NB4 (cell line): ENCODE measurements at places on chromosomes 7 and 10.

DNA sequence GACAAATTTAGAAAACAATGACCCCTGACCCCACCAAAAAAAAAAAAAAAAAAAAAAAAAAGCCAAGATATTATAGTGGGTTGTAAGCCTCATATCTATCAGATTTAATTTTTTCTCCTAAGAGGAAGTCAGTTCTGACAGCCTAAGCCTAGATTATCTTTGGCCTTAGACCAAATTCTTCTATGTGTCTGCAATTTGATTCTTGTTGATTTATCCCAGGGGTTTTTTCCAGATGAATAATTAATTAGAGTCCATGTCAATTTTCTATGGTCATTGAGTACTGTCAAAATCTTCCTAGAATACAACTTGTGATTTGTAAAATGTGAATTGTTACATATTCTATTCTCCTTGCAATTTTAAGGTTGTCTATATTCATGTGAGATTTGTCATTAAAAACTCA, 151.6 kb upstream of the CACNA2D1 start:
- DNase-seq = no peak

GRCh38 chr10:31064348-31064747, 32.7 kb upstream of the ZNF438 start:
- no peak for DNase-seq

DNA sequence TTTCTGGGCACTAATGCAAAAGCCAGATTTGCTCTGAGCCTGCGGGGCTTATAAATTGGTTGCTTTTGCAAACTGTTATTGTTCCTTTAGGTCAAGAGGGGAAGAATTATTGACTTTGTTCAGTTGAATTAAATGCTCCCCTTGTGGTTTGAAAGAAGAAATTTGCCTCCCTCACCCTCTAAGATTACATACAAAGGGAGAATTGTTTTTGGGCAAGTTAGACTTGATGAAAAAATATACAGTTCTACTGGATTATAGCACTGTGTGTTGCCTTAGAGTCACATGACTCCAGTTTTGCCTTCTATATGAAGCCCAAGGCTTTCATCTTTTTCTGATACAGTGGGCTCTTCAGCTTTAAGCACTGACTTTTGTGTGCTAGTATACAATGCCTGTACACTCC, 1265.8 kb upstream of the LRRTM3 start:
- DNase-seq = no peak

- DNase-seq = no peak
These were observed 75.3 kb upstream of the DNAAF5 start for GRCh38 chr7:651032-651728.

DNA sequence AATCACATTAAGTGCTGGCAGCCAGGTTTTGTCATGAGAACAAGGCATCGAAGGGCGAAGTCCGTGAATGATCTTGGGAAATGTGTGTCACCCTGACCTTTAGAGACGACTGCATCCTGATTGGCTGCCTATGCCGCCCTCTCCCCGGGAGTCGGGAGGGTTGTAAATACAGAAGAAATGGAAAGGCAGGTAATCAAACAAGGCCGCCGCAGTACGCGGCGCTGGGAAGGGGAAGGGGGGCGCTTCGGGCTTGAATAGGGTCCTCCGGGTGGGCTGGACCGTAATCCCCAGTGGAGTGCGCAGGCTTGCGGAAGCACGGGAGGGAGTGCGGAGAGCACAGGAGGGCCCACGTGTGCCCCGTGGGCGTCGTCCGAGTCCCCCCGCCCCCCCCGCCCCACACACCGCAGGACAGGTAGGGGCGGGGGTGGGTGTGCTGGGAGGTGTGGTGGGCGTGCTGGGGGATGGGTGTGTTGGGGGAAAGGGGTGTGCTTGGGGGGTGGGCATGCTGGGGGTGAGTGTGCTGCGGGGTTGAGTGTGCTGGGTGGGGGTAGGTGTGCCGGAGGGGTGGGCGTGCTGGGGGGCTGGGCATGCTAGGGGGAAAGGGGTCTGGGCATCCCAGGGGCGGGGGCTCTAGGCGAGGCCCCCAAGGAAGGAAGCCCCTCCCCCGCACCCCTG, 169.4 kb downstream of the ARHGAP12 start:
- DNase-seq = no peak

GRCh38 chr7:54802841-54803240, 43.8 kb upstream of the SEC61G start:
- DNase-seq = no peak

- DNase-seq = peak; percentile 78
These were observed 54.7 kb downstream of the PWWP2B start for GRCh38 chr10:132451506-132452215.

- DNase-seq = no peak
These were observed 74.3 kb downstream of the GRK5 start for GRCh38 chr10:119281581-119282071.

DNA sequence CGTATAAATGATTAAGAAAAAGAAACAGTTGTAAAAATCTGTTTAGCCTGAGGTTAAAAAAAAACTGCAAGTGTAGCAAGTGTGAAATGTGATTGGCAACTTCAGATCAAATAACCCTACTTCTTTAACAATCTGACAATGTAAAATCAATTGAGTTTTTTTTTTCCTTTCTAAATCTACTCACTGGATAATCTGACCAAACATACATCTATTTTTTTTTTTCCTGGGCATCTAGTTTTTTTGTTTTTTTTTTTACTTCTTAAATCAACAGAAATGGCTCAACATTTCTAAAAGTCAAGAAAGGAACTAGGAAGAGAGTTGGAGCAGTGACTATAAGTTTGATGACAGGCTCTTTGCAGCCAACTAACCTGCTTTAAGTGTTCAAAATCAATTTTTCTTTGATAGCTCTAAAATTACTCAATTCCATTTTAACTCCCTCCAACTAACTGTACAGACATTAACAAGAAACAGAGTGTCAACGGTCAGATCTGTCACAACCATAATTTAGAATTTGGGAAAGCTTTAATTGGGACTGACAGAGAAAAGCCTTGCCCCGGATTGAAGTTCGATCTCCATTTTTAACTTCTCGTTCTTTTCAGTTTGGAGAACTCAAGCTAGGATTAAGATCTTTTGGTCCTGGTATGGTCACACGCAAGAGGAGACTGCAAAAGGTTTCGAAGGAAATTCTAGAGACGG, 1.2 kb downstream of the ARL3 start:
- no peak for DNase-seq

DNA sequence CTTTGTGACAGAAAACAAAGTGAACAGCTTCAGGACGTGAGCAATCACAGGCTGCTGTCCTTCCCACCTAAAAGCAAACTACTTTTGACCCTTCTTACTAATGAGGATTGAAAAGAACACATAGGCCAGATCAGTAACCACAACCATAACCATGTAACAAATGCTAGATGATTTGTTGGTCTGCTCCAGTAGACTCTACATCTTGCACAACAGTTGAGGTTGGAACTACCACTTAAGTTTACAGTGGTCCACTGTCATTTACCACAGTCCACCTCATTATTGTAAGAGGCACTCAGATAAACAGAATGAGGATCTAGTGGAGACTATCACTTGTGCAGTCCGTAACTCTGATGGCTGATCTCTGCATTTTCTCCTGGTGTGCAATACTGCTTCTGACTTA, 27.8 kb downstream of the NET1 start:
- peak; percentile 48 for DNase-seq

- no peak for DNase-seq
These were observed 64.6 kb downstream of the JCAD start for GRCh38 chr10:29994811-29995210.

GRCh38 chr10:100291356-100291755, 4.9 kb upstream of the BLOC1S2 start:
- DNase-seq = peak; percentile 69

- DNase-seq = peak; percentile 18
These were observed 967 bp upstream of the GLI3 start for GRCh38 chr7:42237811-42238541.

DNA sequence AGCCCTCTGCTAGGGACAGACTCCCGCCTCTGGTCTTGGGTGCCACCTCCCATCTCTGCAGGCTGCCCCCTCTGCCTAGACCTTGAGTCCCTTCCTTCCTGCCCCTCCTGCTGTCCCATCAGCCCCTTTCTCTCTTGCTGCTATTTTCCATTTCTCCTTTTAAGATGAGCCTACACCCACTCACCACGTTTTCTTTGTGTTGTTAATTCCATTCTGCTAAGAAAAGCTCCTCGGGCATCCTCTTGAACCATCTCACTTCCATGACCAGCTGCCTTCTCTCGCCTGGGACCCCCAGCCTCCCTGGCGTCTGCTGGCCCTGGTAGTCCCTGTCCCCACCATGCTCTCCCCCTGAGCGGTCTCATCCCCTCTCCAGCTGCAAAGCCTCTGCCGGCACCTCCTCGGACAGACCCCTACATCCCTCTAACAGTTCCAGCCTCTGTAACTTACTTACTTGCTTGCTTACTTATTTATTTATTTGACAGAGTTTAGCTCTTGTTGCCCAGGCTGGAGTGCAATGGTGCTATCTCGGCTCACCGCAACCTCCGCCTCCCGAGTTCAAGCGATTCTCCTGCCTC, 95.8 kb upstream of the SH2B2 start:
- DNase-seq = no peak

GRCh38 chr10:132788831-132789219, 2.9 kb upstream of the NKX6-2 start:
- DNase-seq = no peak

DNA sequence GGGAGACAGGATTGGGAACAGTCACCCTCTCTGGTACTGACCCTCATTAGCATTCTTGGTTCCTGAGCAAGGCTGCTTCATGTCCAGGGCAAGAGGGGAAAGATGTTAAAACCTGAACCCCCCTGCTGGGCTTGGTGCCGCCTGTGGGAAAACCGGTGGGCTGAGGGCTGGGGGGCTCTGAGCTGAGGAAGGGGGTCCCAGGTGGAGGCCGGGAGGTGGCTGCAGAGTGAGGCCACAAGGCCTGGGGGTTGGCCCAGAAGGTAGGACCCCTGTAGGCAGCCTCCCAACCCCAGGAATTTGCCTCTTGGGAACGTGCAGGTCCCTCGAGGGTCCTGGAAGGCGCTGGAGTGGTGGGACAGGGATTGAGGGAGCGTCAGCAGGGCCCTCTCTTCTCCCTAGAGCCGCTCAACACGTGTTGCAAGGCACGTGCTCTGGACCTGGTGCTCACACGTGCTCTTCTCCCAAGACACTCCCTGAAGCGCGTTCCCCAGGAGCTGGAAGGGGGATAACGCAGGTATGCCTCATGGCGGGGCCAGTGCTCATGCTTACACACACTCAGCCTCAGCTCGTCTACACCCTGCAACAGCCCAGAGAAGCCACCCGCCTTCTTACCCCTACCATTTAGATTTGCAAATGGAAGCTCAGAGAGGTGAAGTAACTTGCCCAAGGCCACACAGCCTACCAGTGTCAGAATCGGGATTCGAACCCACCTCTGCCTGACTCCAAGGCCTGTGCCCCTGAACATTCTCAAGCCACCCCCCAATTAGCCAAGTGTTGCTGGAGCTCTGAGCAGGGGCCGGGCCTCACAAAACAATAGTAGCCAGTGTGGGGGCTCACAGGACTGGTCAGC, 64.4 kb downstream of the LHPP start:
- no peak for DNase-seq

GRCh38 chr7:69761290-69761922, 163.1 kb downstream of the AUTS2 start:
- no peak for DNase-seq

DNA sequence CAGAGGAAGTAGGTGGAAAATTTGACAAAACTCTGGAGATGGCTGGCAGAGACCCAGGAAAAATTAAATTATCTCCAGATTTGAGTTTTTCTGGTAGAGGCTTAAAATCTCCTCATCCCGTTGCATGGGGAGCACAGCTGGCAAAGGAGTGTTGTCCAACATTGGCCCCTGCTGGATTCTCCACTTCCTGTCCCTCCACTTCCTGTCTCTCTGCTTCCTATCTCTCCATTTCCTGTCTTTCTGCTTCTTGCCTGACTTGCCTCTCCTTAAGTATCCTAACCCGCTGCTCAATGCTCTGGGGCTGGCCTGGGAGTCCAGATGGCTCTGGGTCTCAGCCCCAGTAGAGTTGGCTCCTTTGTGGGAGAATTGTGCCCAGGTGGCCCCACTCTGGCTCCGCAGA, 65.8 kb upstream of the EMX2 start:
- no peak for DNase-seq

DNA sequence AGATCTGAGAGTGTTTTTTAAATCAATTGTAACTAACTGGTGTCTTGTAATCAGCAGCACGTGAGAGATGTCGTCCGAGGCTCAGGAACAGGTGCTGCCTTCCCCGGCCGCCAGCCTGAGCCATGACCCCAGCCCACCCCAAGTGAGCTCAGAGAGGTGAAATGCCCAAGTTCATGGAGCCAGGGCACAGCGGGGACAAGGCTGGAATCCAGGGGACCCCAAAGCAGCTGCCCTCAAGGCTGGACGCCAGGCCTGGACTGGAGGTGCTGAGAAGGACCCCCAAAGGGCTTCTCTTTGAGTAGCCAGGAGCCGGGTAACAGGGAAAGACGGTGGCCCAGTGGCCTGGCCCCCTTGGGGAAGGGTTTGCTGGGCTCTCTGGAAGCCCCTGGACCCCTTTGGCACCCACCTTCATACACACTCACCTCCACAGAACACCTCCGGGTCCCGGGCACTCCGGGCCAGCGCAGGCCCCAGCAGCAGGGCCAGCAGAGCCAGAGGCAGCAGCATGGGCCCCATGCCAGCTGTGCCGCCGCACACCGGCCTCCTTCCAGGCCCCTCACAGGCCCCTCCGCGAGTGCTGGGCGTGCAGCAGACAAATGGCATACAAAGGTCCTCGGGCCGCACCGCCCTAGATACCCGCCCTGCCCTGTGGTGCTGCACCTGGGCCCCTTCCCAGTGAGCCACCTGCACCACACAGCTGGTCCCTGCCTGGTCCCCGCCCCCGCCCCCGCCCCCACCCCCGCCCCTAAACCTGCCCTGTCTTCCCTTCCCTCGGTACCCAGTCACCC, 24.0 kb upstream of the CNPY1 start:
- no peak for DNase-seq

DNA sequence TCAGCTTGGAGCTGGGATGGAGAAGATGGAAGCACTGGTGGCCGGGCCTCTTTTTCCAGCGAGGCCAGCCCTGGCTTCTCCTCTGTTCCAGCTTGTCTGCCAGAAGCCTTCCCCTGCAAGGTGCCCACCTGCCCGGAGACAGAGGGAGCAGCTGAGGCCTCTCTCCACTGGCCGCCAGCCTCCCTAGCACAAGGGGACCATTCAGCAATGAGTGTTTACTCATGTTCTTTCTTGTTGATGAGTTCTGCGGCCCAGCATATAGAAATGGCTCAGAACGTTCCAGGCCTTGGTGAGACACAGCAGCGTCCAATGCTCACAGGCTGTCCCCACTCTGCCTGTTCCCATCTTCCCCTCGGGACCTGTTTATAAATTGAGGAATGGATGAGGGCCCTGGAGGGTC, 47.3 kb downstream of the CHST3 start:
- DNase-seq = no peak
